ENCODE measurements at places on chromosomes 3 and 15.

DNA sequence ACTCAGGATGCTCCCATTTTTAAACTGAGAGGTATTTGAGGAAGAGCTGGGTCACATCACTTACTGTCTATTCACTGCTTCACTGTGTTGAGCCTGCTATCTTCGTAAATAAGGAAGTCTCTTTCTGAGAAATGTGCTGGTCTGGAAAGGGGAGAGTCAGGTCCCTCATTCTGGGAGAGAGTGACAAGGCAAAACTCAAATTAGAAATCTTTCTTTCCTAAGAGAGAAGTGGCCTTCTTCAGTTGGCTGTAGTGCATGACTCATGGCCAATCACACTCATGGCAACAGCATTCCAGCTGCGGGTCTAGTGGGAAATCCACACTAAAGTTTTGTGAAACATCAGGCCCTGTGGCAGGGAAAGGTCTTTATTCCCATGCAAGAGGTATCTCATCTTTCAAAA lies 11.5 kb upstream of the TIMP4 start:
- DNase-seq: no peak

- no peak for DNase-seq
Measured at GRCh38 chr3:50275996-50276761, 2.7 kb upstream of the LSMEM2 start.

- DNase-seq: no peak
Measured at GRCh38 chr15:27601239-27601960, 497.7 kb downstream of the OCA2 start.

DNA sequence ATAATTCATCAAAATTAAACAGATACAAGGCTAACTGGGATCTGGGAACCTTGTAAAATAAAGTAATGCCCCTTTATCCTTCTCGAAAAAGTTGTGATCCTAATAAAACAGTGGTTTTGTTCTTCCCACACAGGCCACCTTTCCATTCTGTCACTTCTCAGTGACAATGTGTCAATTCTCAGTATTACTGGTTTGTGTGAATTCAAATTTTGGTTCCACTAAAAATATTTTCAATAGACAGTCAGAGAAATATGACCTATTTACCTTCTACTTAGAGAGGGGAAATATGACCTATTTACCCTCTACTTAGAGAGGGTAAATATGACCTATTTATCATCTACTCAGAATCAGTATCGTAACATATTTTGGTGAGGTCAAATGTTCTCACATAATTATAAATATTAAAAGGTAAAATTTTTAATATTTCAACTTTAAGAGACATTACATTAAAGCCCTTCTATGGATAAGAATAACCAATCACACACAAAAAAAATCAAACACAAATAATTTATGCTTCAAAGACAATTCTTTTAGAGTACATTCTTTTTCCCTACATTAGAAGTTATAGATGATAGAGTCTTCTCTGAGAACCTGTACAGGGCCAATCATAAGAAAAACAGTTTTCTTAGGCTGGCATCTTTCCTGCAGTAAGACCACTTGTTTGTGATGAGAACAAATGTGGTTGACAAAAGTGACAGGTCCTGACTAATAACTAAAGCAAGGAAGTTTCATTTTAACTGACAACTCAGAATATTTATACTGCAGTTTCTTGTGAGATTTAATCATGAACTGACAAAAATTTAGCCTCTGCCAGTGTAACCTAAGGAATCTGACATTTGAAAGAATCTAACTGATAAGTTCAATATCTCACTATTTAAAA lies 323.3 kb downstream of the DIPK2A start:
- no peak for DNase-seq

- no peak for DNase-seq
Measured at GRCh38 chr3:38645076-38645475, 4.4 kb downstream of the SCN5A start.

DNA sequence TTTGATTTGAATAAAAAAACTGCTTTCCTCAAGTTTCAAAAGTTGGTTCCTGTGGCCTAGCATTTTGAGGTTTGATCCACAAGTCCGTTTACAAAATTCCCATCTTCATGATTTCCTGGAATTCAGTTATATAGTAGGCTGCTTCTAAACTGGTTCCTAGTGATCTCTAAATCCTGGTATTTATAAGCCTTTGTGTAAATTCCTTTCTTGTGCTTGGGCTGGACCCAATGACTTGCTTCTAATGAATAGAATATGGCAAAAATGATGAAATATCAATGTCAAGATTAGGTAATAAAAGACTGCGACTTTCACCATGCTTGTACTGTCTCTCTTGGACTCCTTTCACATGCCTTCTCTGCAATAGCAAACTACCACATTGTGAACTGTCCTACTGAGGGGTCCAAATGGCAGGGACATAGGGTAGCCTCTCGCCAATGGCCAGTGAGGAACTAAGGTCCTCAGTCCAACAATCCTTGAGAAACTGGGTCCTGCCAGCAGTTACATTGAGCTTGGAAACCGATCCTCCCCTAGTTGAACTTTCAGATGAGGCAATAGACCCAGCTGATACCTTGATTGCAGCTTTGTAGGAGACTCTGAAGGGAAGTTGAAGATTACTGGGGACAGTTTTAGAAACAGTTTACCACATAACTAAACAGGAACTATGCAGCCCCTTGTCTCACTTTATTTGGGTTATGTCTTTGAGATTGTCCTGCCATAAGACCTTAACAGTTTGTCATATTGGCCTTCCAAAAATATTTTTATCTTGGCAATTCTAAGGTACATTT lies 303.9 kb upstream of the TBC1D5 start:
- no peak for DNase-seq

DNA sequence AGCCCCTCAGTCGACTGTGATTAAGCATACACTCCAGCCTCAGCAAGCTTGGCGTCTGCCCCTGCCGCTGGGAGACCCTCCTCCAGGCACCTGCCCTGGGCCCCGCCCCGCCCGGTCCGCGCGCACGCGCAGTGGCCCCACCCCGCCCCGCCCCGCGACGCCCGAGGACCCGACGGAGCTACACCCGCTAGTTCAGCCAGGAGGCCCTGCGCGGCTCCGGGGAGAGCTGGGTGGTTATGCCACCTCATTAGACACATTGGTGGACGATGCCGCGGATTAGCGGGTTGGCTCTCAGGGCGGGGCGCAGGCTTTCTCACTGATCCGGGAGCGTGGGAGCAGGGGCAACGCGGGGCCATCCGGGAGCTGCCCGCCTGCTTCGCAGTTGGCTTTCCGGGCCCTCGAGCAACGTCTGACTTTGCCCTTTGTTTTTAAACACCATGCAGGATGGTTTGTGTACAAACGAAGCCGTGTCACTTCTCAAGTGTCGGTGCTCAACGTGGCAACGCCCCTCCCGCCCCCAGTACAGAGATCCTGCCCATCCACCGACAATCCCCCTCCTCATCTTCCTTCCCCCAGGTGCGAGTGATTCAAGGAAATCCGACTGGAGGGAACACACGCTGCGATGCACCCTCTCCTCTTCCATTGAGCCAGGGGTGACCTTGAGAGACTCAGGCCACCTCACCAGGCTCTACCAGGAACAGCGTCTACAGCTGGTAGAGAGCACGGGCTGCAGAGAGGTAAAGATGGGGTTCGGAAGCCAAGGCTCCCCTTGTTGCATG lies 109.3 kb downstream of the SHQ1 start:
- DNase-seq: peak; percentile 54

DNA sequence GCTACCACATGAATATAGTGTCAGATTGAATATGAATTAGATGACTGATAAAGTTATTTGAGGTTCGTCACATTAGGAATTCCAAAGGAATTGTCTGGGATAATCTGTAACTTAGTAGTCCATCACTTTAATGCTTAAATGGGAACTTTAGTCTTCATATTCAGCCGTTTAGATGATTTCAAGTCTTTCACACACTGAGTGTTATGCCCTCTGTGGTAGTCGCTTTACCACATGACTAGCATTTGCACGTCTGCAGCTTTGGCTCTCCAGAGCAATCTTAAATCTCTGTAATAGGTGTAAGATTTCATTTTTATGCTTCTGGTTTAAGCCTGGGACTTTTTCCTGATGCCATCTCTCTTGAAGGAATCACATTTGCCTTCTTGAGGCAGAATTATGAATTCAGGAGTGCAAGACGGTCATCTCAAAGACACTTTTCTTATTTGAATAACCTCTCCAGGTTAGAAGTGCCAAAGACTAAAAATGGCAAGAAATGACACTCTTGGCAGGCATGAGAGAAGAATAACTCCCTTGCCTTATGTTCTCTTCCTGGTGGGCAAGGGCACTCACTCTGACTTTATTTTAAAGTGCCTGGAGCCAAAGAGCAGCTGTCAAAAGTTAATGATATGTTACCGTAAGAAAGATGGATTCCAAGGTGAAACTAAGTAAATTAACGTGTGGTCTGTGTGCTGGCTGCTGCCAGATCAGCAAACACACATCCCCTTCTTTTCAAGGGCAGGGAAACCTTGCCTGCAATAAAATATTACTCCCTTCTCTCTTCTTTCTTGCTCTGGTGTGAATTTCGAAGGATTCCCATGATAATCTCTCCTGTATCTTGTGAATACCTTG lies 153.3 kb downstream of the B3GALNT1 start:
- no peak for DNase-seq

DNA sequence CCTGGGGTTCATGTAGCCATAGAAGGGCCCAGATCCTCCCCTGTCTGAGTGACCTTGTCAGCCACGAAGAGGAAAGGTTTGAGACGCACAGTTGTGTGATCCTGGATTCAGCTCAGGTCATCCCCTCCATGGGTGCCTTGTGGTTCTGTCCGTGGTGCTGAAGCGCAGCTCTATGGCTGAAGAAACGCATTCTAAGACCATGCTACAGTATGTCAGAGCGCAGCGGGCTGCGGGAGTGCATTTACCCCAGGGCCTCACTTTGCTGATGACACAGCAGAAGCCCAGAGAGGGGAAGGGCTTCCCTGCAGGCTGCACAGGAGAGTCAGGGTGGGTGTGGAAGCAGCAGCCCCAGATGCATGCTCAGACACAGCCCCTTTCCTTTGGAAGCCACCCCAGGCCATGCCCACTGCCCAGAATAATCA lies 68.8 kb upstream of the IQSEC1 start:
- DNase-seq: no peak

DNA sequence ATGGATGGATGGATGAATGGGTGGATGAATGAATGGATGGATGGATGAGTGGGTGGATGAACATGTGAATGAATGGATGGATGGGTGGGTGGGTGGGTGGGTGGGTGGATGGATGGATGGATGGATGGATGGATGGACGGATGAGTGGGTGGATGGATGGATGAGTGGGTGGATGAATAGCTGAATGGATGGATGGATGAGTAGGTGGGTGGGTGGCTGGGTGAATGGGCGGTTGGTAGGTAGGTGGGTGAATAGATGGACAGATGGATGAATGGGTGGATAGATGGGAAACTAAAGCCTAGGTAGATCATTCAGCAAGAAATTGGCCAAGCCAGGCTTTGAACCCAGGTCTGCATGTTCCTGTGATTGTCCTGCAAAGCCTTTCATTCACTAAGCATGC lies 155.6 kb downstream of the WNT5A start:
- DNase-seq: no peak

DNA sequence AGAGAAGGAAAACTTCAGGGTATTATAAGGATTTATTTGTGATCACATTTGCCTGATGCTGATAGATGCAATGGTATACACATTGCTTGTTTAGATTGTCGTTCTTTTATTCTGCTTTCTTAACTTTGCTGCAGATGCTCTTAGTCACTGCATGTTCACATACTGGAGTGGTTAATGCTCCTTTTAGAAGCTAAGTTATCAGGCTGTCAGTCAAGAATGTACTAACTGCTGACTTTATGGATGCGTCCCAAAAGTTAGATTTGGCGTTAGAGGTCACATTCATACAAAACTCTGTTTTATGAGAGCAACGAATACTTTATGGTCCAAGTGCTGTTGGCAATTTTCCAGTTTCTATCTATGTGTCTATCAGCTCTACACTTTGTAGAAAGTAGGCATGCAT lies 160.7 kb downstream of the BBX start:
- DNase-seq: no peak

- DNase-seq: no peak
Measured at GRCh38 chr3:189772584-189772983, 141.4 kb downstream of the TP63 start.

GRCh38 chr15:45268135-45268534 lies 16.1 kb downstream of the SLC28A2 start:
- no peak for DNase-seq

- DNase-seq: no peak
Measured at GRCh38 chr15:44882499-44882968, 74.0 kb upstream of the TERB2 start.

- DNase-seq: no peak
Measured at GRCh38 chr15:45225506-45226273, 26.3 kb upstream of the SLC28A2 start.

DNA sequence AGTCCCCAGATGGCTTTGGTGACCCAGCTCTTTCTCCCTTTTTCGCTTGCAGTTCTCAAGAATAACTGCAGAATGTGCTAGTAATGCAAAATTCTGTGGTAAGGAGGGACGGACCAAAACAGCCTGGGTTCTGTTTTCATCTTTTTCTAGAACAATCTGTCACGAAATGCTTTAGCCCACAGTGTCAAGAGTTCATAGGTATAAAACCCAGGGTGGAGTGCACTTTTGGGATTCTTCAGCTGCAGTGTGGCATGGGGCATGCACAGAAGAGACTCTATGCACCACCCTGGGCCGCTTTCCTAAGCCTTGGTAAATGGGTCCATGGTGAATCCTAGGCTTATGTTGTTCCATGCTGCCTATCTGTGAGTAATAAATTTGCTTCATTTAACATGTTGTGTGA lies 1072.7 kb upstream of the GBE1 start:
- DNase-seq: no peak

DNA sequence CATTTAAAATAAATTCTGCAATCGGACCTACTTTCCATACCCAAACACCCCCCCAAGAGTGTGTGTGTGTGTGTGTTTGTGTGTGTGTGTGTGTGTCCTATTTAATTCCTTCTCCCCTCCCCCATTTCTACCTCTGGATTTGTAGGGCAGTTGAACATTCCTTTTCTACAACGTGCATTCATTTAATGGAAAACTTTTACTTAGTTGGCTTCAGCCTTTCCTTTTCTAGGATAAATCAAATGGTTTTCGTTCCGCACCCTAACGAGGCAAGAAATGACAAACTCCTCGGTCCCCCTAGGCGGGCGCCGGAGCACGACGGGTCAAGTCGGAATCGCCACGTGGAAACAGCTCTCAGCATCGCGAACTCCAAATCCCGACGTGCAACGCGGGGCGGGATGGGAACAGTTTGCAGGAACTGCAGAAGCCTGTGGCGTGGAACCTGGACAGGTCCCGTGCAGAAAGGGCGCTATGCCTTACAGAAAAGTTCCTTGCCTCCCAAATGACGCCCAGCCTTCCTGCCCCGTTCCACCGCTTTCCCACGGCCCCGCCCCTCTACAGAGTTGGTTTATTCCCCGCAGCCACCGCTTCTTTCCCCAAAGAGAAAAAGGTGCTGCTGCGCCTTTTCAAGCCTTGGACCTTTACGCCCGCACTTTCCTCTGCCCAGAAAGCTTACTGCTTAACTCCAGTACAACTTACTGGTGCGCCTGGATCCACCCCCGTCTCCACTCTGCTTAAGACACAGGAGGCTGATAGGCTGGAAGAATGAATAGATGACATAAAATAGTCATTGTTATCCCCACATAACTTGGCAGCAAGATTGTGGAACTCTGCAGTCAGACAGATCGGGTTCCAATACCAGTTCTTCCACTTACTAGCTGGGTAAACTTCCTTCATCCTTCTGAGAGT lies 1.1 kb upstream of the EIF2B5 start:
- DNase-seq: peak; percentile 28
